NCI-H1092 treated with DMSO at 0.1 percent for 48 hours (cell line): ENCODE measurements at places on chromosomes 3 and 15.
A peak's percentile ranks its signal among the peaks of the same experiment; 100 is the strongest.

GRCh38 chr3:90184861-90185260, 1077.4 kb downstream of the EPHA3 start:
- no peak for DNase-seq

GRCh38 chr3:77887611-77888010, 847.7 kb downstream of the ROBO2 start:
- DNase-seq, result no peak

GRCh38 chr3:127730666-127731295, 58.0 kb downstream of the ABTB1 start:
- DNase-seq, result no peak

DNA sequence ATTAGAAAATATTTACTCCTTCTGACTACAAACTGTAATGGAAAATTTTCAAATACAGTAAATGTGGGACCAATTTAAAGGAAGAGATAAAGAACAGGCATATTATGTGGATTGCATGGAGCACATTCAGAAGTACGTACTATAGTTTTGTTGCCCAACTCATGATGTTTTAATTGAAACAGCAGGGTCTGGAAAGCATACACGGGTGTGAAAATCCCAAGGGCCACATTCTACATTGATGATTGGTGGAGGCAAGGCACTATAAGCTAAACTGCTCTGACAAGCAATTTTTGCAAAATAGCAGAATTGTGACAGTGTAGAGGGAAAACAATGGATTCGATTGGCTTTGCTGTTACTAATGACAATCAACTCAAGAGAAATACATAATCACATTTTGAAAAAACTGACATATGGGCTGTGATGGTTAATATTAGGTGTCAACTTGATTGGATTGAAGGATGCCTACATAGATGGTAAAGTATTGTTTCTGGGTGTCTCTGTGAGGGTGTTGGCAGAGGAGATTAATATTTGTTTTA, 458.6 kb downstream of the PYDC2 start:
- DNase-seq, result no peak

DNA sequence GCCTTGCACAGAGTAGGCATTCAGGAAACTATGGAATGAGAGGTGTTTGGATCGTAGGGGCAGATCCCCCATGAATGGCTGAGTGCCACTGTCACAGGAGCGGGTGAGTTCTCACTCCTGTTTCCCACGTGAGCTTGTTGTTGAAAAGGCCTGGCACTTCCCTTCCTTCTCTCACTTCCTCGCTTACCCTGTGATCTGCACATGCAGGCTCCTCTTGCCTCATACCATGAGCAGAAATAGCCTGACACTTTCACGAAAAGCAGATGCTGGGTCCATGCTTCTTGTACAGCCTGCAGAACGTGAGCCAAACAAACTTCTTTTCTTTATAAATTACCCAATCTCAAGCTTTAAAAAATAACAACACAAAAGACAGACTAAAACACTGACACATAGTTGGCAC, 55.4 kb downstream of the AGBL1 start:
- DNase-seq, result no peak

DNA sequence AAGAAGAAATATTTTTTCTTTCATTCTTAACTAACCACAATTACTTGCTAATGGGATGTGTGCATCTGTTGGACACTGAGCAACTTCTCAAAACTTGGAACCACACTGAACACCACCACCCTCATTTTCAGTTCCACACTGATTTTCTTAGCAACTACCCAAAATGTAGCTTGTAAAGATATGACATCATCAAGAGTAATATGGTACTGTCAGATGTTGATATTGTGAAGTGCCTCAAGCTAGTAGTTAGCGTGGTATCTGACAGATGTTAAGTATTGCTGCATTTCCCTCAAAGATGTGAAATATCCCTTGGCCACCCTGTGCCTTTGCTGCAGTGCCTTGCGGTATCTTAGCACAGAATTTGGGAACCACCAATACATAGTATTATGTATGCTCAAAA, 9.3 kb downstream of the RFTN1 start:
- no peak for DNase-seq

DNA sequence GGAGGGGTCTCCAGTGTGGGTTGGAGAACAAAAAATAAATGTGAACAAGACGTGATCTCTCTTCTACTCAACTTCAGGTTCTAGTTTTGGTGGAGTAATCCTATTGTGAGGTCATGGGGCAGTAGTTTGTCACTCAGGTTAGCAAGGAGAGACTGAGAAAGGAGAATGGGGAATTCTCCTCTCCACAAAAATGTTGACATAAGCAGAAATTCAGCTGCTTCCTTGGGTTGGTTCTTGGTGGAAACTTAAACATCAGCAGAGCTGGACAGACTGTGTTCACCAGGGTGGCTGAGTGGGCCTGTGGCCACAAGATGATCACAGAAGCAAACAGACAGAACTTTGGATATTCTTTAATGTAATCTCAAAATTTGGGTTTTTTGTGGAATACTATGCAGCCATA, 78.7 kb downstream of the EPHB1 start:
- DNase-seq, result no peak

DNA sequence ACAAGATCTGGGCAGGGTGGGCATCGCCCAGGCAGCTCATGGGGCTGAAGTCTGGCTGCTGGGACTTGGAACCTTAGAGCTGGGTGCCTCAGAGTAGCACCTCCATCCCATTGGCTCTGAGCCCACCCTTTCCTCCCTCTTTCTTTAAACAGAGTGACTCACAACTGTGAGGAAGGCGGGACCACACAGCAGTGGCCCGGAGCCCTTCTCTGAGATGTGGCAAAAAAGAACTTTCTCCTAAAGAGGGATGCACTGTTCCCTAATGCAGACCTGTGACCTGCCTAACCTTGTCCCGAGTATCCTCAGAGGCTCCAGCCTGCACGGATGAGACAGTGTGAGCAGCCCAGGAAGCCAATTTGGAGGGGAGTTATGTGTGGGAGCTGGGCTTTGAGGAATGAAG, 23.6 kb downstream of the PRR20G start:
- no peak for DNase-seq

GRCh38 chr3:67550541-67550940, 103.9 kb downstream of the SUCLG2 start:
- DNase-seq, result no peak

GRCh38 chr3:114451561-114452018, 157.8 kb downstream of the TIGIT start:
- DNase-seq, result peak; percentile 86

DNA sequence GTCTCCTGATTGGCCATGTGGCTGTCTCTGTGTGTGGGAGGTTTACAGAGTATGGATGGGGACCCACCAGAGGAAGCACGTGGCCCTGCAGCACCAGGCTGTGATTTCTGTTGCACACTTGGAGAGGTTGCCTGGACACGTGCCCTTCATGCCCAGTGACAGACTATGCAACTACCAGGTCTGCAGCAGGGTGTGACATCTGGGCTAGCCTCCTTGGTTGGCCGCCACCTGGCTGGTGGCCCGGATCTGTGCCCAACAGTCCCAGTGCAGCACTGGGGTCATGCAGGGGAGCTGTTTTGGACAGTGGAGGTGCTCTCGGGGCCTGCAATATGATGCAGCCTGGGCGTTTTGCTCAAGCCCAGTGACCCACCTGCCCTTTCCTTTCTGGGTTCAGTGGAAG, 212.5 kb downstream of the UBE3A start:
- DNase-seq, result no peak

DNA sequence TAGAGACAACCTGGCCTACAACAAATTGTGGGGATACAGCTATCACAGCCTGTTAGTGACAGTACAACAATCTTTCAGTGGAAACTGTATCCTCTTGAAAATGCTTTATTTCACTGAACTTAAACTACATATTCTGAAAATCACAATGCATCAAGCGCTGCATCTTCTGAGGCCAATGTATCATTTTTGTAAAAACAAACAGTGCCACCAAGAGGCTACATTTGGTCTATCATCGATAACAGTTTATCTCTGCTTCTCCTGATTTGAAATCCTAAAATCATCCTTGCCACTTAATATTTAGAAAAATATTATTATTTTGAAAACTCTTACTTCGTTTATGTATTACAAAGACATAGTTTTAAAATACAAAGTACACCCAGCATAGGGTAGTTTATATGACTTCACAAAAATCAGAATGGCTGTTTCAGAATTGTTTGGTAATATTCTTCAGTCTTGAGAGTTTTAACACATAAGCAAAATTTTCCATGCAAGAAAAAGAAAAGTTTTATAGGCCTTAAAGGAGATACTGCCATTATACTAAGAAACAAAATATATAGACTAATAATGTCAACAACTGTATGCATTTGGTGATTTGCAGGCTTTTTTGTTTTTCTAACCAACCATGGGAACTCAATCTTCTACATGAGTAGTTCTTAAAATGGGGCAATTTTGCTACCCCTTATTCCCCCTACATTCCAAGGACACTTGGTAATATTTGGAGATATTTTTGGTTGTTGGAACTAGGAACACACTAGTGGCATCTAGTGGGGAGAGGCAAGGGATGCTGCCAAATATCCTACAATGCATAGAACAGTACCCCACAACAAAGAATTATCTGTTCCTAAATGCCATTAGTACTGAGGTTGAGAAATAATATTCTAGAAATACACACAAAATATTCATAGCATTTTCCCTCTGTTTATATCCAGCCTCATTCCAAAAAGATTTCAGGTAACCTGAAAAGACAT, 42.3 kb downstream of the WDR72 start:
- DNase-seq, result peak; percentile 27

- DNase-seq, result no peak
Measured at GRCh38 chr3:144948711-144949110, 977.1 kb downstream of the DIPK2A start.

- no peak for DNase-seq
Measured at GRCh38 chr3:171481011-171481410, 20.8 kb upstream of the TNIK start.

DNA sequence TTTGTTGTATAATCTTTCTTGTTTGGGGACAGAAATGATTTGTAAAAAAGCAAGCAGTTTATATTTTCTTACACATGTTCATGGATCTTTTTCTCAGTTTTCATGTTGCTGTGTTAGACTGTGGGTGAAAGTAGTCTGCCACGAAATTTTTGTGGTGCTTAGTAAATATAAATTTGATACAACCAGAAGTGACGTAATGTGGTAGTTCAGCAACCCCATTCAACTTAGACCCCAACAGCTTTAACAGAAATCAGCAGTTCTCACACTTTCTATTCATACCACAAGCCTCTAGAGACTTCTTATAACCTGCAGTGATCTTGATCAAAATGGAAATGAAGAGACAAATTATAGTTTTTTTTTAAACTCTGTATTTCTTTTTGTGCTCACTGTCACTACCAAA, 120.2 kb upstream of the IGSF10 start:
- no peak for DNase-seq

DNA sequence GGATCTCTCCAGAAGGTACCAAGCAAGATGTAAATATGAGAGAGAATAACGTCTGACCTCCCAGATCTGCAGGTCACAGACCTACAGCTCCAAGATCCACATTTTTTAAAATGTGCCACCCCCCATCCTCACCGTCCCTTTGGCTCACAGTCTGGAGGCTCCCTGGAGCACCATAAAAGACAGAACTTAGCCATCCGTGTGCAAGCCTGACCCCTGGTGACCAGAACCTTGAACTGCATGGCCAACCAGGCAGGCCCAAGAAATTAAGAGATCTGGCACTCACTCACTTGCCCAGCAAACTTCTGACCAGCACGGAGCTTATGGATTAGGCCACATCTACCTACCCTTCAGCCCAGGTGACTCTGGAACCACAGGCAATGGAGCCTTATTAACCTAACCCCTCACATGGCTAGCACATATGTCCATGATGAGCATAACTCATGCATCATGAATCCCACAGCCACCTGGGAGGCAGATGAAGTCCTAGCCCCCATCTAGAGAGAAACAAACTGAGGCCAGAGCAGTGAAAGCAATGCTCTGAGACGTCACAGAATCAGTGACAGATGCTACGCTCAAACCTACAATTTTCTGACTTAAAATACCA, 275.3 kb downstream of the UACA start:
- DNase-seq, result peak; percentile 30

GRCh38 chr15:90489514-90489913, 40.2 kb upstream of the CRTC3 start:
- DNase-seq, result no peak

- DNase-seq, result no peak
Measured at GRCh38 chr3:65419233-65419632, 619.5 kb downstream of the MAGI1 start.

DNA sequence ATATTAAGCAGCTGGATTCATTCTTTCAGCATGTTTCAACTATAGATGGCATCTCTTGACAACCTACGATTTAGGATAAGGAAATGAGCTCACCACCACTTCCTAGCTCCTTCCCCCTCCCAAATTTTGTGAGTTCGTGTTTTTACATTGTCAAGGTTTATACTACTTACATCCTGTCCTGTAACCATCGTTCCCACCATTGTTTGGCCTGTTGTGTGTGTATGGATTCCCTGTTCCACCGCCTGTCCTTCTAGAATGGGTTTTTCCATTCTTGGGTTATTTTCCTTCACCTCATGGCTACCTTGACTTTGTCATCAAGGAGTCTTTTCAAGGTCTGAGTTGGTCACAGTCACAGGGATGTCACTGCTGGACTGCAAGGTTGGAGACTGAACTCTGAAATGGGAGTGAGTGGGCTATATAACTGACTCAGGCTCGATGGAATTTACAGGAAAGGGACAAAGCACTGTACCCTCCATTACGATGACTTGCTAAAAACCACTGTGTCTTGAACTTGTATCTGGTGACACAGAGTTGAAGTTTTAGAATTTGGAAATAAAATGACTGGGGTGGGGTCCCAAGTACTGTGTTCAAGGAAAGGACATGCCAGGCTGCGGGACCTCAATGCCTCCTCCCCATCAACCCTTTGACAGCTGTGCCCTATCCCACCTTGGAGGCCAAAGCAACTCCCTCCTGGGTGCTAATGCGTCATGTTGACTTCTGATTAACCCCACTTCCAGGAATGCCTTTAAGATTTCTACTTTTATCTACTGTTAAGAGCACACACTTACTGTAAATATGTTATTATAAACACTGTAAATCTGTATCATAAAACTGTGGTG, 66.8 kb upstream of the BLM start:
- DNase-seq, result no peak

GRCh38 chr3:195891431-195892104, 16.8 kb downstream of the TNK2 start:
- DNase-seq, result peak; percentile 49
